ENCODE measurements at places on chromosomes 2 and 18. TPM values are rescaled to one million over a fixed set of nuclear protein-coding genes. Genes with fewer than 3 reads are reported as not detected.

The UGT1A7 gene
- not detected for total RNA-seq

The GKN2 gene
- total RNA-seq = not detected

The CYP20A1 gene
- total RNA-seq = 22.5 TPM

The CTAGE1 gene
- not detected for total RNA-seq

The ATP8B1 gene
- total RNA-seq = 2.3 TPM

The STARD7 gene
- total RNA-seq = 121 TPM

The DSC3 gene
- total RNA-seq = 0.36 TPM

The ALPG gene
- not detected for total RNA-seq

The MAT2A gene
- 144 TPM for total RNA-seq

The IHH gene
- not detected for total RNA-seq

The TGFA gene
- total RNA-seq = 11.2 TPM

The GLS gene
- 145 TPM for total RNA-seq

Data from cerebellum (tissue), 4 donors.